ENCODE measurements at places on chromosomes 11 and 22.

DNA sequence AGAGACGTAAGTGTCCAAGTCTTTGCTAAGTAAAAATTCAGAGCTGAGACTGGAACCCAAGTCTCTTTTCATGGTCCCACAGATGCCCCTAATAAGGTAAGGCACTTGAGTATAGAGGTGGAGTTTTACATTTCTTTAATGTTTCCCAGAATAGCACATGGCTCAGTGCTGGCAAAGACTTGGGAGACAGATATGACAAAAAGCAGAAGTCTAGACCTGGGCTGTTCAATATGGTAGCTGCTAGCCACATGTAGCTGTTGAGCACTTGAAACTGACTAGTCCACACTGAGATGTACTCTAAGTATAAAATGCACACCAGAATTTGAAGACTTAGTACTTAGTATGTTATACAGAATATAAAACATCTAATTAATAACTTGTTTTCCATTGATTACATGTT lies 17.6 kb downstream of the VSTM5 start:
- no peak for DNase-seq

DNA sequence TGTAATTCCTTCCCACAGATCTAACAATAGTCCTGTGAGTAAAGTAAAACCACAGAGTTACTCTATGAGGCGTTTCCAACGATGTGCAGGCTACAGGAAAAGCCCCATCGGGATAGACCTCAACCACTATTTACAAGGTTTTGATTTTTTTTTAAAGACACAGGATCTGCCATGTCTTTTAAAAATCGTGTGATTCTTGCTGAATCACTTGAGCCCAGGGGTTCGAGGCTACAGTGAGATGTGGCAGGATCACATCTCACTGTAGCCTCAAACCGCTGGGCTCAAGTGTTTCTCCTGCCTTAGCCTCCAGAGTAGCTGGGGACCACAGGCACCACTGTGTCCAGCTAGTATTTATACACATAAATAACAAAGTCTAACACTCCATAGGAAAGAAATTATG lies 7.8 kb downstream of the TAF1D start:
- DNase-seq, result no peak

GRCh38 chr22:20773793-20774212 lies at the start of gene SERPIND1:
Gene SERPIND1 (plus strand): TSS chr22:20774113. CDS start chr22:20779313, 5,200 bp downstream.
- no peak for DNase-seq

DNA sequence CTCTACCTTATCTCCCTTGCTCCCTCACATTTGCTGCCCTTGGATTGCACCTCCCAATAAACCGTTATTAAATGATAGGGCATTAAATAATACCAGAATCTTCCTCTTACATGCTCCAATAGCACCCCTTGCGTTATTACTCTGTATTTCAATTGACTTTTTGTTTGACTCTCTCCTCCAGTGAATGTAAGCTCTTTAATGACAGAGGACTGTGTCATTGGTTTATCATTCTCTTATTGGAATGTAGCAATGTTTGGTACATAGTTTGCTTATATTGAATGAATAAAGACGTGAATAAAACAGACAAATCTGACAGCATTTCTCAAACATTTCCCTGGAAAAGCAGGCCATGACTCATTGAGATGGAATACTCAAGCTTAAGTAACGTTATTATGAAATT lies 8.7 kb upstream of the MPEG1 start:
- DNase-seq, result no peak

- DNase-seq, result no peak
Measured at GRCh38 chr11:113960702-113961330, 14.1 kb upstream of the HTR3A start.

DNA sequence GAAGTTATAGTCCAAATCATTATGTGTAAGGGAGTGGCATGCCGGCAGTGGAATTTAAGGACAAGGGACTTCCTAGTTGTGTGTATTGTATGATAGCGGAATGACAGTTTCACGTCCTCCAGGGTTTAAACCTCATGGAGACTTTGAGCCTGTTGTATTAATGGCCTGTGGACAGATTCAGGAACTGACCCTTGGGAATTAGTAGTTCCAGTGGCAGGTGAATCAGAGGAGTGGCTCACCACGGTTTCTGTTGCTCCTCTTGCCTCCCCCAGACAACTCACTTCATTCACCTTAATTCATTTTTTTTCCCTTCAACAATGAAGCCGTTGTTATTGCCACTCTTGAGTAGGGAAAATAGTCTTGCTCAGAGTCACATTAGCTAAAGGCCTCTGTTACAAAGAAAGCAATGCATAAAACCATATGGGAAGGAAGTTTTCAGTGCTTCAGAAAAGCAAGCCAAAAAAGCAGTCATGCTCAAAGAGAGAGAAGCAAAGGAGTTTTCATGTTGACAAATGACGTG lies 22.6 kb downstream of the AMOTL1 start:
- DNase-seq, result no peak

DNA sequence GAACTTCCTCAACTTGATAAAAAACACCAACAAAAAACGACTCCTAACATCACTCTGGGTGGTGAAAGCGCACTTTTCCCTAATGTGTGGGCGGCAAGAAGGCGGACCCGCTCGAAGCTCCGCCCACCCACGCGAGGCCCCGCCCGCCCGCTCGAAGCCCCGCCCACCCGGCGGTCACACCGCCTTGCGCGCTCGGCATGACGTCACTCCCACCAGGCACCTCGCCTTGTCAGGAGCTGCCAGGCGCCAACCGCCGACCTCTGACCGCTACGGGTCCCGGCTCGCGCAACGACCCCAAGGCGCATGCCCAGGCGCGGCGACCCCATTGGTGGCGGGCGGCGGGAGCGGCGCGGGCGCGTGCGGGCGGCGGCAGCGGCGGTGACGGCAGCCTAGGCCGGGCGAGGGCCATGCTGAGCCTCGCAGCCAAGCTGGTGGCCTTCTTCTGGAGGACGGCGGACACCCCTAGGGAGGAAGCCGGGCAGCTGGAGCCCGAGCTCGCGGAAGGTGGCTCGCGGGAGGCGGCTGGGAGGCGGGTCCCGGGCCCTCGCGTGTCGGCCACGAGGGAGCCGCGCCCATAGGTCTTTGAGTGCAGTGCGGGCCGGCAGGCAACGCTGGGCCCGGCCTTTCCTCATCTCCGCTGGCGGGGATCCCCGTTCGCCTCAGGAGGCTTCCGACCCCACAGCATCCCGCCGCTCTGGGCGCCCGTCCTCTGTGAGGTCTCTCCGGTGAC lies at the start of gene MOV10L1:
MOV10L1 (plus strand) TSS at position 325 of the 730 bp plus-strand sequence; CDS start at position 408, 83 bp downstream.
- DNase-seq, result no peak

- no peak for DNase-seq
Measured at GRCh38 chr11:12380565-12381325, 3.4 kb downstream of the PARVA start.

- no peak for DNase-seq
Measured at GRCh38 chr11:118138839-118139420, 13.7 kb downstream of the SCN4B start.

DNA sequence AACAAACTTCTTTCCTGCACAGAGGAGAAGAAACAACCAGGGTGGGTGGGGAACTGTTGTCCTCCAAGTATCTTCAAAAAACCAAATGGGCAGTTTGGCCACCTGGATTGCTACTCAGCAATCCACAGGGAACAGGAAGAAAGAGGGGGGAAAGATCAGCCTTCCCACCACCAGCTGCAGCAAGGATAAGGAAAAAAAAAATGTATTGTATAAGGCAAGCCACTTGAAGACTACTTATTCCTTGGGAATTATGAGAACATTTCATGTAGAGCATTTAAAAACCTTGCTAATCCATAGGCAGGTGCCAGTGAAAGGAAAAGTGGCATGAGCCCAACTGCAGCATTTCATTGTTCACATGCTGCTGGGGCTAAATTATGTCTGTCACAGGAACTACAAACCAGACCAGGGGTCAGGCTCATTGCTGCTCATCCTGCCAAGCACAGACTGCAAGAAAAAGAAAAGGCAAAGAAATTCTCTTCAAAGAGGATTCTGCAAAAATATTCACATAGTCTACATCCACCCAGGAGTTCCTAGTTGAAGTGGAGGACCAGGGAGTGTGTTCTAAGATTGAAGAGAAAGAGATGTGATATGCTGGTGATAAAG lies 2.2 kb downstream of the RAB30 start:
- DNase-seq, result no peak

DNA sequence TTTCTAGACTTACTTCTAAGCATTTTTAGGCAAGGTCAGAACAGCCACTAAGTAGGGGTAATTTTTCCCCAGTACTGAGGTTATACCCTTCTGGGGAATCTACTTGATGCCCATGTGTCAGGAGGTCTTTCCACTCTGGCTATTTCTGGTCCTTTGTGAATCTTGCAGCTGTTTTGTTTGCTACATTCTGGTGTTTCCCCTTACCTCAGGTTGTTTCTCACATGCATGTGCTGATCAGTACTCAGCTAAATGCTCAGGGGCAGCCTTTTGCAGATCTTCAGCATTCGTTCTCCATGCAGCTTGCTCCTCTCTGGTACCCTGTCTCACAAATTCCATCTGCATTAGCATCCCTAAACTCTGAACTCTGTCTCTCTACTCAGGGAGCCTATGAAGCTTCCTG lies 303.6 kb downstream of the SOX6 start:
- DNase-seq, result no peak

- DNase-seq, result no peak
Measured at GRCh38 chr11:33689085-33689484, 11.5 kb downstream of the C11orf91 start.

DNA sequence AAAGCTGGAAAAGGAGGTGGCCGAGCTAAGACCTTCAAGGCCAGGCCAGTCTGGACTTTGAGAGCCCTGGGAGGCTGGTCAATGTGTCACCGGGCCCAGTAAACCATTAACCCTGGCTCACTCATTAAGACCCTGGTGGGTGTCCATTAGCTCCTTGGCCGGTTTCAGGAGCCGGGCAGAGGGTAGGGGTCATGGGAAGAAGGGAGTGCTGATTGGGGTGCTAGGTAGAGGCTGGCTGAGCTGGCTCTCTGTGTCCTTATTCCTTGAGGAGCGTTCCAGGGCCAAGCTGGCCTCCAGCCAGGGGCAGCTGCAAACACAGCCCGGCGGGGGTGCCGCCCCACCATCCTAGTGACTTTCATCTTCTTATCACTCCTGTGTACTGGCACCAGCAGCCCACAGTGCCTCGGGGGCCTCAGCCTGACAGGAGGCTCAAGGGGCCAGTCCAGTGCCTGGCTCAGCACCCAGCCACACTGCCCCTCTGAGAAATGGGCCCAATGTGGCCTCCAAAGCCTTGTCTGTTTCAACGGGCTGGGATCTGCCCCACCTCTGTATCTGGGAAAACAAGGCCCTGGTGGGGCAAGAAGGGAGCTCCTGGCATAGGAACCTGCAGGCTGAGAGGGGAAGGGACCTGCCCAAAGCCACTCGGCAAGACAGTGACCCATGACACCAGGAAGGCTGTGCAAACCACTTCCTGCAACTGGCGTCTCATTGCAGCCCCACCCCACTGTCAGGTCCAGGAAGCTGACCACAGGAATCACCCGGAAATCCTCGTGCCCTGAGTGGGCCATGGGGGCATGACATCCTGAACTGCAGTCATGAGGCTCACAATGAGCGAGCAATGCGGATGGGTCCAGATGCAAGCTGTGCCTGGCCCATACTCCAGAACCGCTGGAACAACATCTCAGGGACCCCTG lies 15.1 kb upstream of the RGL4 start:
- DNase-seq, result no peak

DNA sequence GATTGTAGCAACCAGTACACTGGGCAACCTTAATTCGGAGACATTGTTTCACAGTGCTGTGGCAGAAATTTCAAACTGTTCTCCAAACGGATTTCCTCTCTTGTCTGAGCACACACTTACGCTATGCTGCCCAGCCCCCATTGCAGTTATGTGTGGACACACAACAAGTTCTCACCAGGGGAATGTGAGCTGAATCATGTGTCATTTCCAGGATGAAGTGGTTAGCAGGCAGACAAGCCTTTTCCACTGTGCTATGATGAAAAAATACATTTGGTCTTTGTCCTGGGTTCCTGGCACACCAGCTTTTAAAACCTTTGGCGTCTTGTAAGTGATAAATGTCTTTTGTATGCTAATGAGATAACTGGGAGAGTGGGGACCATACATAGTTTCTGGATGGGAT lies 46.9 kb upstream of the SYT9 start:
- DNase-seq, result no peak

DNA sequence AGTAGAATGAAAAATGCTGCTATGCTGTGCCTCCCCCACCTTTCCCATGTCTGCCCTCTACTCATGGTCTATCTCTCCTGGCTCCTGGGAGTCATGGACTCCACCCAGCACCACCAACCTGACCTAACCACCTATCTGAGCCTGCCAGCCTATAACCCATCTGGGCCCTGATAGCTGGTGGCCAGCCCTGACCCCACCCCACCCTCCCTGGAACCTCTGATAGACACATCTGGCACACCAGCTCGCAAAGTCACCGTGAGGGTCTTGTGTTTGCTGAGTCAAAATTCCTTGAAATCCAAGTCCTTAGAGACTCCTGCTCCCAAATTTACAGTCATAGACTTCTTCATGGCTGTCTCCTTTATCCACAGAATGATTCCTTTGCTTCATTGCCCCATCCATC lies 14.9 kb upstream of the HBE1 start:
- DNase-seq, result no peak

- DNase-seq, result no peak
Measured at GRCh38 chr22:50563413-50564160, 868 bp upstream of the SYCE3 start.

- DNase-seq, result no peak
Measured at GRCh38 chr11:104319396-104319795, 155.4 kb upstream of the PDGFD start.

- DNase-seq, result no peak
Measured at GRCh38 chr22:32858121-32858703, 56.7 kb downstream of the TIMP3 start.

- DNase-seq, result no peak
Measured at GRCh38 chr11:34909955-34910354, 6.2 kb downstream of the APIP start.

DNA sequence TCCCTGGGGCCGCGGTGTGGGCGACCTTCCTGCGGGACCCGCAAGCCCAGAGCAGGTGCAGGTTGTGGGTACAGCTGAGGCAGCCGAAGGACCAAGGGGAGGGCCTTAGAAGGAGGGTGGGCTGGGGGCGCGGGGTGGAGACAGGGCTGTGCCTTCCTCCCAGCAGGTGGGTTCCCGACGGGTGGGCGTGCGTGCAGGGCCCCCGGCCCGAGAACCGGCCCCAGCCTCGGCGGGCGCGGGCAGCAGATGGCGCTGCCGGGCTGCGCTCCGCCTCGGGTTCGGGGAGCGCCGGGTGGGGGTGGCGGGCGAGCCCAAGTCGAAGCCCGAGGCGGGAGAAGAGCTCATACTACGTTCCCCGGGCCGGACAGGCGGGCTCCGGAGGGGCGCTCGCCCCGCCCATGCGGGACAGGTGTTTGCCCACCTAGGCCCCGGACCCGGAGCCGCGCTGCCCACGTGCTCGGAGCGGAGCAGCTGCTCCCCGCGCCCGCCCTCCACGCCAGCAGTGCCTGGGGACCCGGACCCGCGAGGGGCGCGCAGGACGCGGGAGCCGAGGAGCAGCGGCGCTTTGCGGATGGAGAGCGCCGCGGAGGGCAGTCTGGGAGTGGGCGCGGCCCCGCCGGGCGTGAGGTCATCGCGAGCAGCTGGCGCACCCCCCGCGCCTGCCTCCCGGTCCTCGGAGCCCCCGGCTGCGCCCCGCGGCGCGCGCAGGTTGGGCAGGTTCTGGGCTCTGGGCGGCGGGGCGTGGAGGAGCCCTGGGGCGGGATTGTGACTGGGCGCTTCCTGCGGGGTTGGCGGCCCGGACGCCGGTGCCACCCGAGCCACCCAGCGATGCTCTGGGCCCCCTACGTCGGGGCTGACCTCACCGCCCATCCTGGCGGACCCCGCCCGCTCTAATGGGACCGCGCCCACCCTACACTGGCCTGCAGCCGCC lies 25.3 kb downstream of the DUSP8 start:
- no peak for DNase-seq

GRCh38 chr22:48434156-48434867 lies 1393.4 kb downstream of the BRD1 start:
- no peak for DNase-seq
